ENCODE measurements at places on chromosomes 12 and 14. TPM values are rescaled to one million over a fixed set of nuclear protein-coding genes. Genes with fewer than 3 reads are reported as not detected.

Gene KRT80
- 7.2 TPM for total RNA-seq

Gene TAS2R9
- total RNA-seq, result 0.19 TPM

Gene ENDOU
- total RNA-seq, result not detected

Gene PLA2G1B
- total RNA-seq, result not detected

Gene CAPZA3
- not detected for total RNA-seq

Gene SLC22A17
- 1.6 TPM for total RNA-seq

Gene KLRF2
- not detected for total RNA-seq

Gene PA2G4
- 261 TPM for total RNA-seq

Gene KLRC1
- total RNA-seq, result not detected

Gene RPS6KL1
- 14.7 TPM for total RNA-seq

Gene BCAT1
- total RNA-seq, result 236 TPM

Data from vein endothelial cell (primary cell).